ENCODE measurements at places on chromosomes 5 and 9.

DNA sequence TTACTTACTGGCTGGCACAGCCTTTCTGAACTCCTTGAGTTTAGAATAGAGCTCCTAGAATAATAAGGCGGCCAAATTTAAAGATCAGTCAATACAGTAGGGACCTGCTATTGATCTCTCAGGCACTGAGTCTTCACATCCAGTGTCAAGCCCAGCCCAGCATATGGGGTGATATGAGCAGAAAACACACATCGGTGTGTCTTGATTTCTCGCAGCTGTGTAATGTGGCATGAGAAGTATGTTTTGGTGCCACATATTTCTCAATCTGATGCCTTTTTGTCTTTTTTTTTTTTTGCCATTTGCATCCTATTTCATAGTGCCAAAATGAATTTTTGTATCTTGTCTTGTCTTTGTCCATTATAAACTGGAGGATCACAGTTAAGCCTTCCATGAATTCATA is 51.4 kb upstream of the FSD1L start:
- no peak for DNase-seq

GRCh38 chr5:172511952-172512351 is 57.6 kb upstream of the SH3PXD2B start:
- no peak for DNase-seq

GRCh38 chr5:9108162-9108561 is 437.7 kb downstream of the SEMA5A start:
- DNase-seq: no peak

DNA sequence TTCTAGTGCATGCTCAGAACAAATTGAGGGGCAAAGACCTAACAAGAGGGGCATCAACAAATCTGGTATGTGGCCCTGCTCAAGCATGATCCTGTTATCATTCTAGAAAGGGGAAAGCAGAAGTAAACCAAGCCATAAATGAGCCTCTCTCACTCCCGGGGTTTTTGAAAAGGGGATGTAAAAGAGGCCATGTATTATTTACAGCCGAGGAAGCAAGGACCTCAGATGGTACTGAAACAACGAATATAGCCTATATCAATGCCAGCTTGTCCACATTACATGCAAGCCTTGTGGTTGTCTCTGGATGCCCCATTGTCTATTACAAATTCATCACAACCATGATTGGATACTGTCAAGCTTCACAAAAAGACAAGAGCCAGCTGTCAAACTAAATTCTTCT is 211.3 kb downstream of the DCP2 start:
- no peak for DNase-seq

DNA sequence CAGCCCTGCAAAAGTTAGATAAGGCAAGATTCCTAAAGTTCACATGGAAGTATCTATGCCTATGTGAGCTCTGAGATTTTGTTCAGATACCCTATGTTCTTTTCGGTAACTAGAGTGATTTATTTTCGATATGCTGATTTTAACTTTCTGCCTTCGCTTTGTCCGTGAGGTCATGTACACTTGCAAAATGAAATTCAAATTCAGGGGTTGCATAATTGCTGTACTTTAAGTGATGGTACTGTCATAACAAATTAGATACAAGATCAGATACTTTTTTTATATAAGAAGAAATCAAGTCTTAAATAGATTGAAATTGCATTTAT is 350 bp upstream of the ECPAS start:
- no peak for DNase-seq

DNA sequence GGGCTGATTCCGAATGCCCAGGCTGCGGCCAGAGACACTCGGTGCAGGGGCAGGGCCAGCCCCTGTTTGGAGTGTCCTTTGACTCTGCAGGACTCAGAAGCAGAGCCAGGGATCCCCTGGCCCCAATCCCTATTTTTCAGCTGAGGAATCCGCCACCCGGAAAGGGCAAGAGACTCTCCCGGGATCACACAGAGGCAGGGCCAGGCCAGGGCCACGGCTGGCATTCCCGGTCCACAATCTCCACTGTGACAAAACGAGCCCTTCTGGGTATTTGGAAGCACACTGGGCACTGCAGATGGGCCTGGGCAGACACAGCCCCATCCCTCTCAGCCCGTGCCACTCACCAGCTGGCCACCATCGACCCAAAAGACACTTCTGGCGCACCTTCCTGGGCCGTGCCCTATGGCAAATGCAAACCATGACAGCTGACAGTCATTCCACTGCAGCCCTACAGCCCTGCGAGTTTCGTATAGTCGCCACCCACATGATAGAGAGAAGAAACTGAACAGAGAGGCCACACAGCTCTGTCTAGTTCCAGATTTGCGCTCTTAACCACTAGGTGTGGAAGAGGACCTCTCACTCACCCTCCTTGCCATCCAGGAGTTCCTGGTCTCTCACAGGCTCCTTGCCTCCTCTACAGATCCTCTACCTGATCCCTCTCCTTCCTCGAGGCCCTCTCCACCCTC is 13.3 kb downstream of the NR5A1 start:
- no peak for DNase-seq

- DNase-seq: no peak
Observed at GRCh38 chr5:149212198-149212951, 59.3 kb upstream of the AFAP1L1 start.

GRCh38 chr5:170760113-170760512 is 23.4 kb upstream of the GABRP start:
- DNase-seq: no peak

- no peak for DNase-seq
Observed at GRCh38 chr5:154215571-154216325, 25.2 kb downstream of the GALNT10 start.

GRCh38 chr5:111254613-111255012 is 30.4 kb downstream of the CAMK4 start:
- no peak for DNase-seq

- no peak for DNase-seq
Observed at GRCh38 chr5:3127423-3127911, 376.0 kb upstream of the IRX2 start.

GRCh38 chr9:137168904-137169856 is 671 bp downstream of the LRRC26 start:
- peak; percentile 52 for DNase-seq

DNA sequence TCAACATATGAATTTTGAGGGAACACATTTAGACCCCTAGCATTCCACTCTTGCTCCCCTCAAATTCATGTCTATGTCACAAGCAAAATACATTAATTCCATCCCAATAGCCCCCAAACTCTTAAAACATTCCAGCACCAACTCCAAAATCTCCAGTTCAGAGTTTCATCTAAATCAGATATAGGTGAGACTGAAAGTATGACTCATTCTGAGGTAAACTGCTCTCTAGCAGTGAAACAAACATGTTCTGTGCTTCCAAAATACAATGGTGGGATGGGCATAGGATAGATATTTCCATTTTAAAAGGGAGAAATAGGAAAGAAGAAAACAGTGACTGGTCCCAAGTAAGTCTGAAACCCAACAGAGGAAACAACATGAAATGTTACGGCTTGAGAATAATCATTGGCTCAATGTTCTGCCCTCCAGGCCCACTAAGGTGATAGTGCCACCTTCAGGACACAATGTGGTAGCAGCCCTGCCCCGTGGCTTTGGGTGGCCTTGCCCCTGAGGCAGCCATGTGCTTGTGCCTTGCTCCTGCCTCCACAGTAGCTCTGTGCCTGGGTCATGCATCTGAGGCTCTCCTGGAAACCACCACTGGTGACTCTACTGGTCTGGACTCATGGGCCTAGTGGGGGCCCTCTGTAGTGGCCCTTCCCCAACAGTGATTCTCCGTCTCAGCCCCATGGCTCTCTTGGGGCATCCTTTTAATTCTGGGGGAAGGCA is 36.4 kb upstream of the IPPK start:
- no peak for DNase-seq

- DNase-seq: no peak
Observed at GRCh38 chr5:124798890-124799289, 52.5 kb upstream of the ZNF608 start.

- no peak for DNase-seq
Observed at GRCh38 chr9:5529683-5530221, 19.4 kb downstream of the PDCD1LG2 start.

DNA sequence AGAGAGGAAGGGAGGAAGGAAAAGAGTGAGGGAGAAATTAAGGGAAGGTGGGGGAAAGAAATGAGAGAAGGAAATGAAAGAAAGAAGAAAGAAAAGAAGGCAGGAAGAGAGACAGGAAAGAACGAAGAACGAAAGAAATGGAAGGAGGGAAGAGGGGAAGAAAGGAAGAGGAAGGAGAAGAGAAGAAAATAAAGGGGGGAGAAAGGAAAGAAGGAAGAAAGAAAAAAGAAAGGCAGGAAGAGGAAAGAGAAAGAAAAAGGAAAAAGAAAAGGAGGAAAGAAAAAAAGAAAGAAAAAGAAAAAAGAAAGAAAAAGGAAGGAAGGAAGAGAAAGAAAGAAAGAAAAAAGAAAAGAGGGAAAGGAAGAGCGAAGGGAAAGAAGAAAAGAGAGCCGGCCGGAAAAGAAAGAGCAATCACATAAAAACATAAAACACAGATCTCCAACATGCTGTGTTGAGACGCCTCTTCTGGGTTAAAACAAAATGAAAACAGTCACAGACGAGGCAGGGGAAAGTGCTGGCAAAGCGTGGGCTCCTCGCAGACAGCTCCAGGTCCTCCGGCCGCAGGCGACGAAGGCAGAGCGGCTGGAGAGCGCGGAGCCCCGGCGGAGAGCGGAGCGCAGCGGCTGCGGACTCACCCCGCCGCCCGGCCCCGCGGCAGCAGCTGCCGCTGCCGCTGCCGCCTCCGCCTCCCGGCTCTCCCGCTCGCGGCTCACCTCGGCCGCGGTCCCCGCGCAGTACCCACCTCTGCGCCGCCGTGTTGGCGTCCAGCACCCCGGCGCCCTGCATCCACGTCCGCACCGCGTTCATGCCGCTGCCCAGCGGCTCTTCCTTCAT is 896 bp downstream of the EBF1 start:
- DNase-seq: no peak

DNA sequence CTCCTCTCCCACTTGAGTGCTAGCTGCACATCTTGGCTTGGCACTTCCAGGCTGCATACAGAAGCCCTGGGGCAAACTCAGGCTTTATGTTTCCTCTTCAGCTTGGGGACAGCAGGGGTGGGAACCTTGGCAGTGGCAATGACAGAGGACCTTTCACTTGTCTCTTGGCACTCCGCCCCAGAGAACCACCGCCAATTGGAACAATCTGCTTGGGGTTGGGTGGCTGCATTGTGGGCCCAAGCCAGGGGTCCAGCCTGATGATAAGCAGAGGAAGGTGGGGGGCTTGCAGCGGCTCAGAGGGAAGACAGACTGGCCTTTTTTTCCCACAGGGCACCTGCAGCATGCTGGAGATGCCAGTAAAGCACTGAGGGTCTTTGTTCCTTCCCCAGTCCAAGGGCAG is 179.0 kb upstream of the NMUR2 start:
- DNase-seq: no peak

GRCh38 chr9:35627575-35627974 is 9.4 kb upstream of the CD72 start:
- no peak for DNase-seq

DNA sequence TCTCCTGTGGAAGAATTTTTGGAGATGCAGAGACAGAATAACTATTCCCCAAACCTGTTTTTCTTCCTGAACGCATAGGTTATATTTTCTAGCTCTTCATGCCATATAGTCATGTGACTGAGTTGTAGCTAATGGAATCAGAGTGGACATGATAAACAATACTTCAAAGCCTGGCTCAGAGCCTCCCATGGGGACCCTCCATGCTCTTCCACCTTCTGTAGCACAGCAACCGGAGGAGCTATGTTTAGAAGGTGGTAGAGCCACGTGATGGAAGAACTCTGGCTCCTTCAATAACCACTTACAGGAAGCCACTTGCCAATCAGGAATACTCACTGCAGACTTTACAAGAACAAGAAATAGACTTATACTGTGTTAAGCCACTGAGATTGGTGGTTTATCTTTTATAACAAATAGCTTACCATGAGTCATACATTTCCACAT is 39.2 kb downstream of the NADK2 start:
- DNase-seq: no peak

DNA sequence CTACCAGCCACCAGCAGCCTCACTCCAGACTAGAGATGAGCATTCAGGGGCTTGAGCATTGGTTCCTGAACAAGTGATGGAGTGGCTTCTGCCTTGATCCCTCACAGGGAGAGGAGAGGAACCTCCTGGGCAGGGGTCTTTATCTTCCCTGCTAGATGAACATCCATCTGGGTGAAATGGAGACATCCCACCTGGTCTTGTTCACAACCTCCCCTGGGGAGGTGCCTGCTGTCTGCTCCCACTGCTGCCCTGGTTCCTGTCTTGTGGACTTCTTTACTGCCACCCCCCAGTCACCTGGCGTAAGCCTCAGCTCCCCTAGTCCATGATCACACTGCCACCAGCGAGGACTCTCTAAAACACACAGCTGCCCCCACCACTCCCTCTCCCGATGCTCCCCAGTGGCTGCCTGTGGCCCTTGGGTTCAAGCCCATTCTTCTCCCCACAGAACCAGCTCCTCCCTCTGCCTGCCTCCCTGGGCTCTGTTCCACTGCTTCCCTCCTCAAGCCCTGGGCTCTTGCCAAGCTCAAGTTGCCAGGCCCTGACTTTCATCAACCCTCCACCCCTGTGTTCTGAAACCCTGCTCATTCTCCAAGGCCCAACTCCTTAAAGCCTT is 51.5 kb downstream of the COL15A1 start:
- peak; percentile 18 for DNase-seq

- DNase-seq: no peak
Observed at GRCh38 chr9:71929791-71930440, 18.5 kb downstream of the C9orf85 start.

DNA sequence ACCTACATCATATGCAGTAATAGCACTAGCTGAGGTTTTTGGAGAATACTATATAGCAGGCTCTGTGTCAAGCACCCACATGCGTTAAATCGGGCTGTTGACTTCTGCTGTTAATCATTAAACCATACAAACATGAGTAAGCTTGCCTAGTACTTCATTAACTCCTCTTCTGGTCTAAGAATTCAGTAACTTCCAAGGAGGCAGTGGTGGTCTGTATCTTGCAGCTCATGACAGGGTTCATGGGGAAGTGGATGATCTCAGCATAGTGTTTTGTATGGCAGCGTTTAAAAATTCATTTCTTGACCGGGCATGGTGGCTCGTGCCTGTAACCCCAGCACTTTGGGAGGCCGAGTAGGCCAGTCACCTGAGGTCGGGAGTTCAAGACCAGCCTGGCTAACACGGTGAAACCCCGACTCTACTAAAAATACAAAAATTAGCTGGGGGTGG is at the start of gene HAVCR1:
TSS of gene HAVCR1 (minus strand) at position 24 of the 447 bp plus-strand sequence. CDS start 1,173 bp downstream, outside the sequence.
- DNase-seq: no peak

DNA sequence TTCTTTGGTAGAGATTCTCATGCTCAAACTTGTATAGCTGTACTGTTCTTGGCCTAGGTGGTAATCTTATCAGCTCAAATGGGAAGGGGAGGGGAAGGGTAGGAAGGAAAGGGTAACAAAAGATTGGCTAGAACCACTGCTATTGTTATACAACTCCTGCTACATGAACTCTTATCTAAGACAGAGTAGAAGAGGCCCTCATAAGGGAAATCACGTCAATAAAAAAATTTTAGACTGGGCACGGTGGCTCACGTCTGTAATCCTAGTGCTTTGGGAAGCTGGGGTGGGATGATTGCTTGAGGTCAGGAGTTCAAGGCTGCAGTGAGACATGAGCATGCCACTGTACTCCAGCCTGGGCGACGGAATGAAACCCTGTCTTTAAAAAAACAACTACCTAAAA is 15.9 kb downstream of the STOM start:
- no peak for DNase-seq

- DNase-seq: no peak
Observed at GRCh38 chr5:141838326-141839014, 39.7 kb downstream of the PCDH1 start.

- no peak for DNase-seq
Observed at GRCh38 chr9:130359819-130360218, 84.9 kb upstream of the ASS1 start.

GRCh38 chr5:139014726-139015125 is 139.6 kb upstream of the LRRTM2 start:
- no peak for DNase-seq
